GM19239 (cell line): ENCODE measurements at places on chromosomes 13 and 19.

DNA sequence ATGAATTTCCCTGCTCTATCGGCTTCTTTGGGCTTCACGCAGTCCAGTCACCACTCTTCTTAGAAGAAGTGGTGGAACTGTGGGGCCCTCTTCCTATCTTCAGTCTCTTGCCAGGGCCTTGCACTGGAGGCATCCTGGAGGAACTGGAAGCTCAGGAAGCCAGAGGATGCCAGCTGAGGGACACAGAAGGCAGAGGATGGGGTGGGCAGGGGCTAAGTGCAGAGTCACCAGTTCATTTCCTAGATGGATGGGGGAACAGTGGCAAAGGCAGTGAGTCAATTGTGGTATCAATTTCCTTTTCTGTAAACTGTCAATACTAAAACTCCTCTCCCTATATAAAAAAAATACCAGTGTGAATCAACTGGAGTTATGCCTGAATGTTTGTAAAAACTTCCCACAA, 419.7 kb downstream of the KLF12 start:
- DNase-seq, result no peak

GRCh38 chr19:5557691-5558090, 10.1 kb downstream of the TINCR start:
- no peak for DNase-seq

DNA sequence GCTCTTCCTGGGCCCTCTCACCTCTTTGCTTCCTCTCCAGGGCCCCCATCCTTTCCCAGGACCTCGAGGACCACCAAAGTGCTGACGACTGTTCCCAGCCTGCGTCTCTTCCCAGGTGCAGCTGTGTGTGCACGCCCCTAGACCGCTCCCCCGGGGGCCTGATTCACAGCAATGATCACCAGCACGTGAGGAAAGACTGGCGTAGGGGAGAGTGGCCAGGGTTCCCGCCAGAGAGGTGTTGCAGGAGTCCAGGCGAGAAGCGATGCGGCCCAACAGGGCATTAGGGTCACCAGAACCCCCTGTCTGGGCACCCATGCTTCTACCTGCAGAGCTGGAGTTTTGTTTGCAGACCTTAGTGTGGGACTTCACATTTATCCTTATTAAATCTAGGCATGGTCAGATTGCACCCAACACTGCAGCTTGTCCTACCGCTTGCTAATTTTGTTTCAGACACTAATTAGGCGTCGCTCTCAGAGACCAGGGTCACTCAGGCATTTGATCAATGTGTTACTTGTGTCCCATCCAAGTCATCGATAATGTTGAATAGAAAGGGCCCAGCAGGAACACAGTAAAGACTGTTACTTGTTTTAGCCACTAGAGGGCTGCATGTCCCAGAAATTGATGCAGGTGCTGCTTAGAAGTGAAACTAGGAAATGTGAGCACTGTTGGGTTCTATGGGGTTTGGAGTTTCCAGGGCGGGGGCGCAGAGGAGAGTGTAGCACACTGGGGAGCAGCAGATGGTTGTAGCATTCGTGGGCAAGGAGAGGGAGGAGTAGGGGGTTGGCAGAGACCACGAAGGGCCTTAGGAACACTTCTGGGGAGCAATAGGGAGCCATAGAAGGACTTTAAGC, 53.2 kb downstream of the CDADC1 start:
- DNase-seq, result peak; percentile 81

DNA sequence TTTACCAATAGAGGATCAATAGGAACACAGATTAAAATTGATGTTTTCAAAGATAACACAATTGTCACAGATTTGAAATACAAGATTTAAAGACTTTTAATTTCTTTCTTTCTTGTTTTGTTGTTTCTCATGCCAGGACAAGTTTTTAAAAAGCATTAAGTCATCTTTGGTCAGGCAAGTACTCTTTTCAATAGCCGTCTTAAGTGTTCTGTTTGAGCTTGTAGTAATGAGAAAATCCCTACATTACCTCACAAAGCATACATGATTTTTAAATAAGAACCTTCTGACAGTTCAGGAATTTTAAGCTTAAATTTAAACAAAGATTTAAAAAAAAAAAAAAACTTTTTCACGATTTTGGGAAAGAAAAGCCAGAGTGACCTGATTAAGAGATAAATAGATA, 216.3 kb upstream of the PRR20A start:
- DNase-seq, result no peak

DNA sequence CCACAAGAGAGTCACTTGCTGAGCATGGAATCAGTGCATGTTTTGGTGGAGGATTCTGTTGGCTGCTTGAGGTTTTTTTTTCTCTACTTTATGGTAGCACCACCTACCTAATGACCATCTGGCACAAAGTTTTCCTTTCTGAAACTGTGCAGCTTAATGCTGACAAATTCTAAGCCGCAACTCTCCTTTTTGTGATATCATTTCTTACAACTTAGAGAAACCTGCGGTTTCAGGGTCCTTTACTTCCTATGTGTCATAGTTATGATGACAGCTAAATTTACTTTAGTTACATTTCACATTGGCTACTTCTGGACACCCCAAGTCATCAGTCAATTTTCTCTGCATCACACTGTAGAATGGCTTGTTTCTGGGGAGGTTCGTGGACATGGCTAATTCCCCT, 115.4 kb upstream of the TMTC4 start:
- no peak for DNase-seq

GRCh38 chr13:41352935-41353840, 42.1 kb downstream of the NAA16 start:
- peak; percentile 31 for DNase-seq

DNA sequence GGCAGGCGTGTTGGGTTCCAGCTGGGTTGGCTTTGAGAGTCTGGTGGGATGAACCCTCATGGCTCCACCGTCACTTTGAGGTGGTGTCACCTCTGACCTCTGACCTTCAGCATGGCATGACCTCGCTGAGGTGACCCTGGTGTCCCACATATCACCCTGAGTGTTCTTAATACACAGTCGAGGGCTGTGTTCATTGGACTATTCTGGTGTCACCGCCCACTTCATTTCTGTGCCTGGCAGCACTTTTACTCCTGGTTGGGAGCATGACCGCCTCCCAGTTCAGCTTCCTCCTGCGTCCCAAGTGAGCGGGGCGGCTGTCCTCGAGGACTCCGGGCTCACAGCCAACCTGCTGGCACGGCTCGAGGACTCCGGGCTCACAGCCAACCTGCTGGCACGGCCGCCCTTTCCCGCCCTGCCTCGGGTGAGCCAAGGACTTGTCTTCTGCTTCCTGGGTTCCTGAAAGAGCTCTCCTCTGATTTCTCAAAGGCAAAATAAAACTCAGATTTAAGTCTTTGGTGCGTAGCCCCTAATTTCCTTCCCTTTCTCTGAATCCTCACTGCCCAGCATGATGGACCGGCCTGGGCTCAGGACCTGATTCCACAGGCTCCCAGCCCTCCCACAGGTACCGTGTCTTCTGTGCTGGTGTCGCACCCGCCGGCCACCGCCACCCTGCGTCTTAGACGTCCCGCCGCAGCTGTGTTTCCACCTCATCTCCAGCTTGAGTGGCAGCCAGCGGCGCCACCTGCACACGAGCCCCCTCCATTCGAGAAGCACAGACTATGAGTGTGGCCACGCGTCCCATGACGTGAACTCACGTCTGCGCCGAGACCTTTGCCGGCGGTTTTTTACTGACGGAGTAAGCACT, 10.4 kb downstream of the ATP4B start:
- DNase-seq, result no peak

GRCh38 chr13:113465300-113465699, 12.0 kb upstream of the ADPRHL1 start:
- no peak for DNase-seq

- no peak for DNase-seq
Observed at GRCh38 chr19:47693489-47693888, 19.7 kb upstream of the EHD2 start.

DNA sequence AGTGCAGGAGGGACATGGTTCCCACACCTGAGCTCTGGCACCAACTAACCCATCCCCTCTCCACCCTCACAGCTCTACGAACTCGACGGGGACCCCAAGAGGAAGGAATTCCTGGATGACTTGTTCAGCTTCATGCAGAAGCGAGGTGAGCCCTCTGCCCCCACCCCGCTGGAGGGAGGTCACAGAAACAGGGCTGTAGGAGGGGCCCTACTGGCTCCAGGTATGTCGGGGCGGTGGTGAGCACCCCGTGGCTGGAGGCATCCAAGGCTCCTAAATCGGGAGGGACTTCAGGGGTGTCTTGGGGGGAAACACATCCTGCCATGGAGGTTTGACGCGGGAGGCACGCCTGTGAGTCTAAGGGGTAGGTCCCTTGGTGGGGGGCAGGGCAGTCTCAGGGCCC, 24.1 kb upstream of the WDR18 start:
- DNase-seq, result no peak

DNA sequence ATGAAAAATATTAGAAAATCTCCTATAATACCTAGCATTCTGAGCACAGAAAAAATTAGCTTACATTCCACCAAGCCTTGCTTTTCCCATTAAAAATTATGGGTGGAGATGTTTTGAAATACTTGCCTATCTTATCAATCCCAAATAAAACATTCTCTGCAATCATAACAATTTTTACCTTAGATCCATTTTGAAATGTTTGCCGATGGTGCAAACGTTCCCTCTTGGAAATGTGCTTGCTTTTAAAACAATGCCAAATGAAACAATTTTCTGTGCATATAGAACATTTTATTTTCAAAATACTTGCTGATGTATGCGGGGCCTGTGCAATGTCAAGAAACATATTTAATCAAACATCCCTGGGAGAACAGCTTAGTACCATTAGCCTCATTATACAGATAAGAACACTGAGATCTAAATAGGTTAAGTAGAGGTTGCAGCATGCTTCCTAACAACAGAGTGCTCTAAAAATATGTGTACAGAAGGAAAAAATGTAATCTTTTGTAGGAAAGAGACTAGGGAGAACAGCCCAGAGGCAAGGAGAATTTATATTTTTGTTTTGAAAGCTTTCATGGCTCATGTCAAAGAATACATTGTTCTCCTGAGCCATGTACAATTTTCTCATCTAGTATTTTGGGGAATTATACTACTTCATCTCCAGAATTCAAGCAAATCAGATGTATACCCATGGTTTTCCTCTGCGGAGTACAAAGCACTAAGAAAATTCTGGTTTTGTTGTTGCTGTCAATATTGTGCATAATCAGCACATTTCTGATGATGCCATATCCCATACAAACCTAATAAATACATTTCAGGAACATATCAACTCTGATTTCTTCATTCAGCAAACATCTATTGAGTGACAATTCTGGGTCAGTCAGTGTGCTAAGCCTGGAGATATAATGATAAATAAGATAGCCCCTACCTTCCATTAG, 25.9 kb upstream of the FNDC3A start:
- no peak for DNase-seq

DNA sequence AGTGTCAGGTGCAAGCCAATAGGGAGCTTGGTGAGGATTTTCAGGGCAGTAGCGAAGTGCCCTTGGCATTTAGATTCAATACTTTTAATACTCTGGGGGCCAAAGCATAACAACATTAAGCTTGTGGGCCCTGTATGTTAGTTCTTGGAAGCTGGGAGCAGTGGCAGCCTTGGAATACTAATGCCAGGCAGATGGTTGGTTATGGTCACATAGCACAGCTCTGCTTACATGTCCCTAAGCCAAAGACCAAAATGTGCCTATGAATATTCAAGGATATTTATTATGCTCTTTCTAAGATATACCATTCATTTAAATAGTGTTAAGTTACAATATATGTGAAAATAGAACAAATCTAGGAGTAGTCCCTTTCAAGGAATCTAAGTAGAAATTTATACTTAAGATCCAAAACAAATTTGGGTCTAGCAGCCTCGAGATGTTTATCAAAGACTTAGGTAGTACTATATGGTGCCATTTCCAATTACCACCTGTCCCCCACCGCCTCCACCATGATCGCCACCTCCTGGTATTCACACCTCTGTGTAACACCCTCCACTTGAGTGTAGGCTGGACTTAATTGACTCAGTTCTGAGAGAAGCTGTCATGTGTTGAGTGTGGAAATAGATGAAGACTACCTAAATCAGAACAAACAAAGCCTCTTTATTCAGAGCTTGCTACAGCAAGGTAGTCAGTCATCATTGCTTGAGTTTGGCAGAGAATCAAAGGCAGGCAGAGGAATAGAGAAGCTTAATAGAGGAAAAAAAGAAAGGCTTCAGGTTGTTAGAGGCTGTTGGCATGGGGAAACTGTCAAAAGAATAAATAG, 261.0 kb downstream of the GPC5 start:
- DNase-seq, result no peak

DNA sequence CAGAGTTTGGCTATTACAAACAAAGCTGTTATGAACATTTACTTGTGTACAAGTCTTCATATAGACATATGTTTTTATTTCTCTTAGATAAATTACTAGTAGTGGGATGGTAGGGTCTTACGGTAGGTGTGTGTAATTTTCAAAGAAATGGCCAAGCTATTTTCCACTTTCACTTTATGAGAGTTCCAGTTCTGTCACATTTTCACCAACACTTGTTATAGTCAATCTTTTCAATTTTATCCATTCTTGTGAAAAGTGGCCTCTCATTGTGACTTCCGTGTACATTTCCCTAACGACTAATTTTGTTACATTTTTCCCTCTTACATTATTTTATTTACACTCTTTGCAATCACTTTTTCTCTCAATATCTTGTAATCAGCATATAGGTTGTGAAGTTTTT, 18.3 kb downstream of the MBD3L1 start:
- DNase-seq, result no peak

- DNase-seq, result peak; percentile 62
Observed at GRCh38 chr19:49937750-49938381, 8.6 kb upstream of the NUP62 start.

DNA sequence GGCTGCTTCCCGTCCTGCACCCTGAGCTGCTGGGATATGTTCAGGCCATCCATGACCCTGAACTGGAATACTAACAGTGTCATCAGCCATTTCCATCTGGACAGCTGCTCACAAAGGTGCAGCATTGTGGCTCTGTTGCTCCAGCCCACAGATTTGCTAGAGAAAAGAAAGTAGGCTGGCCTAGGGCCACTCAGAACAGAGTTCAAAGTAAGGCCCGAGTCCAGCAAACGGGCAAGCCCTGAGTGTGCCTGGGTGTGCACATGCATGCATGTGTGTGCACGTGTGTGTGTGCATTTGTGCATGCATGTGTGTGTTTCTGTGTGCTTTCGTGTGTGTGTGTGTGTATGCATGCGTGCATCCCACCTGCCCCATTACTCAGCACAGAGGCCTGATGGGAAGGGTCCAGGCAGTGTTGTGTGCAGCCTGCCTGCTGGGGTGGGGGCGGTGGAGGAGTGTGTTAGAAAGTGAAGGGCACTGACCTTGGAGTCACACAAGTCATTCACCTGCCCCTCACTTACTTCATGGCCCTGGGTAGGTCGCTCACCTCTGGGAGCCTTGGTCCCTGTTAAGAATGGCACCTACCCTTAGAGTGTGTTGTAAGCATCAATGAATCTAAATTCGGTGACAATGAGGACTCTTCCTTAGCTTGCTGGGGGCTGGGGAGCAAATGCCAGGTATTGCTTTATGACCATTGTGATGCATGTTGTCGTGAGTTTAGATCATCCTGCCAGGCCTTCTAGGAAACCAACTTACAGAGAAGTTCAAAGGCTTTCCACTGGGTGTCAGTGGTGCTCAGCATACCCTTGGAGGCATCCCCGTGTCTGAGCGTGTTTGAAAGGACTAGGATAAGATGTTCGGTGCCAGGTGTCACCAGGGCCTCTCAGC, 53.2 kb downstream of the GPR12 start:
- no peak for DNase-seq

GRCh38 chr13:79497064-79497463, 16.1 kb downstream of the NDFIP2 start:
- no peak for DNase-seq

GRCh38 chr13:62320129-62321108, 904.8 kb upstream of the PCDH20 start:
- DNase-seq, result no peak

- no peak for DNase-seq
Observed at GRCh38 chr19:49802836-49803528, 10.1 kb downstream of the FUZ start.

- DNase-seq, result no peak
Observed at GRCh38 chr13:48478391-48478790, 54.5 kb downstream of the RCBTB2 start.

- DNase-seq, result no peak
Observed at GRCh38 chr19:45947926-45948325, 25.7 kb downstream of the NOVA2 start.
